Naive thymus-derived CD4-positive, alpha-beta T cell (primary cell): ENCODE measurements at places on chromosomes 5 and 9. TPM values are rescaled to one million over a fixed set of nuclear protein-coding genes. Genes with fewer than 3 reads are reported as not detected.

Gene ZCCHC10
- polyA plus RNA-seq = 47.5 TPM

Gene GMCL2
- polyA plus RNA-seq = not detected

Gene MAMDC2
- not detected for polyA plus RNA-seq

Gene MARVELD2
- 1.1 TPM for polyA plus RNA-seq

Gene C5orf46
- not detected for polyA plus RNA-seq

Gene ARL10
- 2.2 TPM for polyA plus RNA-seq

Gene GLRA1
- polyA plus RNA-seq = not detected

Gene IL9
- not detected for polyA plus RNA-seq

Gene CNTFR
- polyA plus RNA-seq = not detected

Gene OMD
- not detected for polyA plus RNA-seq

Gene SLC6A3
- polyA plus RNA-seq = not detected

Gene PCDHGA3
- polyA plus RNA-seq = not detected

Gene TCF7
- 560 TPM for polyA plus RNA-seq

Gene SLC27A6
- polyA plus RNA-seq = not detected

Gene BHMT
- polyA plus RNA-seq = not detected

Gene DELE1
- 26.4 TPM for polyA plus RNA-seq

Gene PCSK5
- polyA plus RNA-seq = 19.1 TPM

Gene FOXD4L5
- not detected for polyA plus RNA-seq
